ENCODE measurements at places on chromosomes 6 and 20.

- DNase-seq = no peak
Observed at GRCh38 chr6:154164397-154164796, 125.4 kb downstream of the OPRM1 start.

GRCh38 chr20:51796340-51796739, 6.0 kb downstream of the SALL4 start:
- DNase-seq = no peak

GRCh38 chr20:60035486-60035885, 77.3 kb downstream of the CDH26 start:
- no peak for DNase-seq

GRCh38 chr20:35637276-35637675, 21.6 kb downstream of the SPAG4 start:
- DNase-seq = no peak

DNA sequence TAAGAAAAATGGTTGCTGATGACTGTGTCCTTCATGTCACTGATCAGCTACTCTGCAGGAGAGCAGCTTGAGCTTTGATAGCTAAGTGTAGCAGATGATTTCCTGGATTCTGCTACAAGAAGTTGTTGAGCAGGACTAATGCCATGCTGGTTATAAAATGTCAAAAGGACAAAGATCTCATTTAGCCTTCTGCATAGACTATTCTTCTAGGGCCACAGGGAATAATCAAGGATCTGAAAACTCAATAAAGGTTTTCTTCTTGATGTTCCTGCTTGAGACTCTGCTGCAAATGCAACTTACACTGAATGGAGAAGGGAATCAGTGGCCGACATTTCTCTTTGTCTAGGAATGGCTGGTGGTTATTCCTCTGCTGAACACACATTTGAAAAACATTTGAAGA, 360.3 kb upstream of the PTCHD4 start:
- no peak for DNase-seq

DNA sequence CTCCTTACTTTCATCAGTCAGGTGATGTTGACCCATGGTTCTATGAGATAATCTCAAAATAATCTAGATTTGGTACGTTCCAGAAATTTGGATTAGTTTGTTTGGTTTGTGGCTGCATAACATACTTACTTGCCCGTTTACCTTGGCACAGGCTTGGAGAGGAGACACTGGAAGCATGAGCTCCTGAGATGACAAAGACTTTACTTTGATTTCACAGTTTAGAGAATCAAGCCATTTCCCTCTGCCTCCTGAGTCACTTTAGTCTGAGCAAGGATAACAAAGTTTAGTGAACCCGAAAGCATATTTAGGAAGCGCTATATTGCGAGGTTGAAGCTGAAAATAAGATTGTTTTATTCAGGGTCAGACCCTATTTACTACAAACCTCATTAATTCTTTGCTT, 643.4 kb downstream of the QKI start:
- DNase-seq = no peak

GRCh38 chr6:71396410-71396801, 107.8 kb downstream of the OGFRL1 start:
- no peak for DNase-seq

- DNase-seq = no peak
Observed at GRCh38 chr6:155157101-155157500, 106.7 kb upstream of the CLDN20 start.

- no peak for DNase-seq
Observed at GRCh38 chr6:35248300-35248699, 11.2 kb upstream of the ZNF76 start.

DNA sequence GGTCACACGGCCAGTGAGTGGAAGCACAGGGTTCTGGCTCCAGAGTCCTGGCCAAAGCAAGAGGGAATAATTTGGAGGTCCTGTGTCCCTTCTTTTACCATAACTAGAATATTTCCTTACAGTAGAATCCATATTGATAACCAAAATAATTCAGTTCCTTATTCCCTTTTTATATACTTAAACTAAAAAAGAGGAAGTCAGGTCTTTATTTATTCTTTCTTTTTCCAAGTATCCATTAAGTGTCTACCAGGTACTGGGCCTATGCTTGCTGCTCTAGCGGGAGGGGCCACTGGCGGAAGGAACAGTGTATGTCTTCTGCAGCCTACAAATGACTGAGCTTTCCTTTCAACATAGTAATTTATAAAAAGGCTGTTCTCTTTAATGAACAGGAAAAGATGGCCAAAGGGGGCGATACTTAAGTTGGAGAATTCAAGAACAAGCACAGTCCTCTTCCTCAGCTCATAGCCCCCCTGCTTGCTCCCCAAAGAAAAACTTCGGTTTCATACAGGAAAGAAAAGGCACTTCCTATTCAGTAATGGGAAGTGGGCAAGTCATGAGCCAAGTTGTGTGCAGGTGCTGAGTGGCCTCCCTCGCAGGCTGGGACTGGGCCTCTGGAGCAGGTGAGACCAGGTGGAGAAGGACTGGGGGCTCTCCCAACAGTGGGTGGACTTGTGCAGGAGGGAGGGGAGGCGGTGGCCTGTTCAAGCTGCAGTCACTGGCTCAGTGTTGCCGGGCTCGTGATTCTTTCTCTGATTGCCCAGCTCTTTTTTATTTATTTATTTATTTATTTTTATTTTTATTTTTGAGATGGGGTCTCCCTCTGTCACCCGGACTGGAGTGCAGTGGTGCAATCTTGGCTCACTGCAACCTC, 110.9 kb downstream of the ARMC2 start:
- DNase-seq = no peak

DNA sequence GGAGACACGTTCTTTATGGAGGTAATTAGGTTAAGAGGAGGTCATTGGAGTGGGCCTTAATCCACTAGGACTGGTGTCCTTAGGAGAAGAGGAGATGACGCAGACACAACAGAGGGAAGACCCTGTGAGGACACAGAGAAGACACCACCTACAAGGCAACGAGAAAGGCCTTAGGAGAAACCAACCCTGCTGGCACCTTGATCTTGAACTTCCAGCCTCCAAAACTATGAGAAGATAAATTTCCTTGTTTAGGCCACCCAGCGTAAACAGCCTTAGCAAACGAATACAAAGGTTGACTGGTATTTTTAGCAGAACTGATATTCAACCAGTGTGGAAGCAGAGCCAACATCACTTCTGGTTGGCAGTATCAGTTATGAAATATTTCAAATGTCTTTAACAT, 75.2 kb downstream of the GFOD1 start:
- no peak for DNase-seq

DNA sequence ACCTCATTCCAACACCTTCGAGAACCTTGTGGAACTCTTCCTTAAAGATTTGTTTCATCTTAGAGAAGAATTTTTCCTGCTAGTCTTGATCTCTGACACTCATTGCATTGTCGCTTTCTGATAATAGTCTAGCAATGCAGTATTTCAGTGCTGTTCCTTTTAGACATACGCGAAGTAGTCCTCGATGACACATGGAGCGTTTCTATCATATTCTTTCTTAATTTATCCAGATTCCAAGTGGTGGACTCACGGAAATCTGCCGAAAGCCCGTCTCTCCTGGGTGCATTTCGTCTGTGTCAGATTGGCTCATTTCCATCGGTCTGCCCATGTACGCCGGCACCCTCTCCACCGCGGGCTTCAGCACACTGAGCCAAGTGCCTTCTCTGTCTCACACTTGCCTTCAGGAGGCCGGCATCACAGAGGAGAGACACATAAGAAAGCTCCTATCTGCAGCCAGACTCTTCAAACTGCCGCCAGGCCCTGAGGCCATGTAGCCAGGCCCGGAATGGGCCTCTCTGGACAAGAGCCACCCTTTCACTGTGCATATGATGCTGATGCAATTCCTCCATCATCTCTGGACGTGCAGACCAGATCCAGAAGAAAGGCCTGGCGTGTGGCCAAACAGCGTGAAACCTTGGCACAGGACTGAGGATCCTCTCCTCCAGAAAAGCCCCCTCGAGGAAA, 198.6 kb upstream of the UST start:
- no peak for DNase-seq

DNA sequence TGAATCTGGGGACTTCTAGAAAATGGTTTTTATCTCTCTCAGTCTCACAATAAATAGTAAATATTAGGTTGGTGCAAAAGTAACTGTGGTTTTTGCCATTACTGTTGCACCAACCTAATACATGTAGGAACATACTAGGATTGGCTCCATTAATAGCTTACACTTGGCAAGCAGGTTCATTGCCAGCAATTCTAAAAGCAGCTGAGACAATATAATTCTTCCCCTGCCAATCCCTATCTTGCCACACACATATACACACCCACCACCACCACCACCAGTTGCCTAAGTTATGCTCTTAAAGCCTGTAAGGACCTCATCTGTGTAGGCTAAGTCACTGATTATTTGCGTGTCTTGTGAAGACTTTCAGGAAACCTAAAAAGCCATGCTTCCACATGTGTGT, 145.1 kb downstream of the KIF16B start:
- DNase-seq = no peak

DNA sequence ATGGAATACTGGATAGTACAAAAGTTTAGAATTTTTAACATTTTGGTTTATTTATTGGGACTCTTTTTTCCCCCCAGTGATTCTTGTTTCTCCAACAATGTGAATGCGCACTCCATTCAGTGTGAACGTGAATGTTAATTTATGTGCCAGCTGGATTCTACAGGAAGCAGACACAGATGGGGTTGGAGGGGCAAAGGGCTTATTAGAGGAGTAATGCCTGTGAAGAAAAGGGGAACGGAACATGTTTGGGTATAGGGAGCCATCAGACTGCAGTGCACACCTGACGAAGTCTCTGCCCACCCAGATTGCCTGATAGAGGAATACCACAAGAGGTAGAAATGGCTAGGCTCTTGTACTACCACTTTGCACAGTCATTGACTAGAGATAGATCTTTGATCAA, 48.2 kb downstream of the PTPRA start:
- DNase-seq = no peak

DNA sequence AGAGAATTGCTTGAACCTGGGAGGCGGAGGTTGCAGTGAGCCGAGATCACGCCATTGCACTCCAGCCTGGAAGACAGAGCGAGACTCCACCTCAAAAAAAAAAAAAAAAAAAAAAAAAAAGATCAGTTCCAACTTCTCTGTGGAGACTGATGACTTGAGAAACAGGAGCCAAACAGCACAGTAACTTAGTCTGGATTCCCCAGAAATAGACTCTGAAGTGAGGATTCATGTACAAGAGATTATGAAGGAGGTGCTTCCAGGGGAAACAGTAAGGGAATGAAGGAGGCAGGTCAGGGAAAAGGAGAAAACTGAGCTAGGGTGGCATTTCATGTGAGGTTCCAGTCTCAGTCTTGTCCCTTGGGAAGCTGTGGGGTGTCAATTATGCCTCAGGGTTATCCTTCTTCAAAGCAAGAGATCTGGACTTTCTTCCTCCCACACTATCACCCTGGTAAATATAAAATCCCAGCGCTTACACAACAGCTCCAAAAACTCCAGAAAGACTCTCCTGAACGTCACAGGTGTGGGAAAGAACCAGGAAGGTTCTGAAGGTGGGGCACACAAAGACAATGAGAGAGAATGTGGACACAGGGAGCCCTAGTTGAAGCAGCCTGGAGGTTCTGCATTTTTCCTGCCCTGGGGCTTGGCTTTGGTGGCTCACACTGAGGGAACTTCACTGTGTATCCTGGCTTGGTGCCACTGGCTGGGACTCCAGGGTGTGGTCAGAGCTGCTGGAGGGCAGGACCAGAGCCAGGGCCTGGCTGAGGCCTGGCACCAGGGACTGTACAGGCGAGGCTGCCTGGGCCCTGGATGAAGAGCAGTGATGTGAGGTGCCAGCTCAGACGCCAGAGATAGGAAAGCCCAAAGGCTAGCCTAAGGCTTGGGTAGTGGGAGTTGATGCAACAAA, 46.8 kb downstream of the PCNA start:
- DNase-seq = no peak

DNA sequence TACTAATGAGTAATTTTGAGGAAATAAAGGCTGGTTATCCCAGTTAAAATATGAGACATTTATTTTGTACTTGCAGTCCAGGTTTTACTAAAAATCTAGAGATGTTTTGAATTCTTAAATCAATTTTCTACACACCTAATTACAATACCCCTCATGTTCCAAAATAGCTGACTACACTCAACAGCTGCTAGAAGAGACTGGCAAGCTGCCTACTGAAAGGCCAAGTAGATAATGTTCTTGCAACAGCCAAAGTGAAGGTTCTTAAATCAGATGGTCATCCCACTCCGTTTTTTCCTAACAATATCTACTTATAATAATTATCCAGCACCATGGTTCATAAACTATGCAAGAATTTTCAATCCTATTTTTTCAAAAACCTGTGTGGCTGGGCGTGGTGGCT, 69.0 kb downstream of the DTNBP1 start:
- no peak for DNase-seq

GRCh38 chr6:147173140-147173539, 31.1 kb upstream of the STXBP5 start:
- no peak for DNase-seq

DNA sequence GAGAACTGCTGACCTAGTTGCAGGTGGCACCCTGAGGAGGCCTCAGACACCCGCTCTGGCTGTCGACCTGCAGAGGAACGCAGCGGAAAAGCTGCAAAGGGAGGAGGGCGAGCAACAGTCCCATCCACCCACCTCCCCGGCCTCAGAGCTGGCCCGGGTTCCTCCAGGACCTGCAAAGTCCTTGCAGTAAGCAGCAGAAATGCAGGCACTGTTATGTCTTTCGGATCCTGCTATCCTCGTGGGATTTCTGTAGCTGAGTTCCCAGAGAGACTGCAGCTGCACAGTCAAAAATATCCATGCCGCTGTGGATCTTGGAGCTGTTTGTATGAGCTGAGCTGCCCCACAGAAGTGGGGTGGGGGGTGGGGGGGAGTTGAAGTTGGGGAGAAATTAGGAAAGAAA, 251.3 kb downstream of the ANKRD60 start:
- no peak for DNase-seq

DNA sequence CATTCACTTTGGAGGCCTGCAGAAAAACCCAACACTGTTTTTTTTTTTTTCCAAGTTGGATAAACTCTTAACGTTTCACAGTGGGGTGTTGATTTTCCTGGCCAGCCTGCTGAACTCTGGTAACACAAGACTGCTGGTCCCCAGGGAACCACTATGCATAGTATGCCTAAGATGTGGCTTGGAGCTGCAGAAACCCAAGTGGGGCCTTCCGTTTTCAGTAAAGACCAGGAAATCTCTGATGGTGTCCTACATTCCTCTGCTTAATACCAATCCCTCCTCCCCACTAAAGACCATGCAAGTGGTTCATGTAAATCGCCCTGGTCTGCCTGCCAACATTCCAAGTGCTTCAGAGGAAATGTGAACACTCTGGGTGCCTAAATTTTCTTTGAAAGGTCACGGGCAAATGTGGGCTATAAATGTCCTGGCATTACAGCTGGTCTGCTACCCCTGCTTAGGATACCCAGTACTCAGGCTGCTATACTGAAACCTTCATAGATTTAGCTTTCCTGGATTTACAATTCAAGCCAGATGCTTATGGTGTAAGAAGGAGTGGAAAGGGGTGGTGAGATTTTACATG, 615.4 kb downstream of the MAFB start:
- DNase-seq = no peak

GRCh38 chr6:12275107-12275506, 15.1 kb upstream of the EDN1 start:
- no peak for DNase-seq

- DNase-seq = no peak
Observed at GRCh38 chr6:11404838-11405237, 132.7 kb upstream of the TMEM170B start.

All from esophagus squamous epithelium (tissue), 5 donors.